Left cardiac atrium (tissue), 4 donors: ENCODE measurements at places on chromosomes 2 and 18. TPM values are rescaled to one million over a fixed set of nuclear protein-coding genes. Genes with fewer than 3 reads are reported as not detected.

GRCh38 chr2:28381225-28382180 is 11.2 kb upstream of the FOSL2 start:
- no peak for DNase-seq

DNA sequence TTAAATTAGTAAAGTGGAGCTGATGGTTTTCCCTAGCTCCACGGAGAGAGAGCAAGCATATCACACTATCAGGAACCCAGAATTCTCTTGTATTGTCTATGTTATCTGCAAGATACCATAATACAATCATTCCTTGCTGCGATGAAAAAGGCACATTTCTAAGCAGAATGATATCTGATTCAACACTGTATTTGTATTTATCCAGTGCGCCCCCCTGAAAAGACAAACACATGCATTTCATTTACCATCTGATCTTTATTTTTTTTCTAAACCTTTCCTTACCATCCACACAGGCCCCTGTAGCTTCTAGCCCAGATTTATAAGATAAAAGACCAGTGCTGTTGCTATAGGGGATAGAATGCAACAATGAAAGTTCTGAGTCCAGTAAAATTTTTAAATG is 420.6 kb downstream of the TDRD15 start:
- no peak for DNase-seq

GRCh38 chr2:150769421-150769820 is 282.0 kb upstream of the RND3 start:
- no peak for DNase-seq

DNA sequence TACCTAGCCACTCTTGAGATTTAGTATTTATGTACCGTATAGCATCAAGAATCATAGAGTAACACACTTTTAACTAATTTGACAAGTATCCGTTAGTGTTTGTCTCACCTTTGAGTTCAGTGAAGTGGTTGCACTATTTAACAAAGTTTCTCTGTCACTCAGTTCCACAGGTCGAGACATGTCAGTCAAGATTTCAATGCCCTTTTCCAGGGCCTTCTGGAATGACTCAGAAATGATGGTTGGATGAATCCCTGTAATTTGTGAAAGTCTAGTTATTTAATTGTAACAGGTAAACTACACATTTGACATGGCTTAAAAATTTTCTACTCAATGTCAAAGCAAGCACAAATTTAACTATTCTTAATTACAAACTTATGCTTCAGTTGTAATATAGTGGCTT is 9.7 kb downstream of the CCT4 start:
- no peak for DNase-seq

G6PC2 gene
- not detected for total RNA-seq

ALPI gene
- total RNA-seq = not detected

- no peak for DNase-seq
These were observed 39.1 kb downstream of the B3GNT2 start for GRCh38 chr2:62234755-62235655.
